Stimulated activated CD8-positive, alpha-beta memory T cell treated with anti-CD3 and anti-CD28 coated beads, Interleukin-7, amount 100 ng/mL, for 1 hour (primary cell): ENCODE measurements at places on chromosomes 3 and 15.

DNA sequence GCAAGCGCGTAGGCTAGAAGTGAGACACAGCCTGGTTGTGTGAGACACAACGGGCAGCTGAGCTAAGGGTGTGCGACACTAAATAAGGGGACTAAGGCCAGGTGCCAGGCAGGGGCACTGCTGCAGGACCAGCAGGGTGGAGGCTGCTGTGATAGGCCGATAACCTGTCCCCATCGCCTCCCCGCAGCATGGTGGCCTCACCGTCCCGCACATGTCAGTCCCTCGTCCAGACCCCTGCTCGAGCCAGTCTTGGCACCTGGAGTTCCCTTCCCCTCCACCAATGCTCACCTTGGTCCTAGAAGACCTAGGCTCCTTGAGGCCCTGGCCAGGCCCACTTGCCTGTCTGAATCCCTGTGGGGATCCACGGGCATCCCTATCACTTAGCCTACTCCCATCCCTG is 96.1 kb downstream of the HMG20A start:
- no peak for DNase-seq

- no peak for DNase-seq
Observed at GRCh38 chr3:153000325-153000724, 161.7 kb upstream of the RAP2B start.

GRCh38 chr3:28575100-28575745 is 226.6 kb upstream of the AZI2 start:
- DNase-seq: no peak

DNA sequence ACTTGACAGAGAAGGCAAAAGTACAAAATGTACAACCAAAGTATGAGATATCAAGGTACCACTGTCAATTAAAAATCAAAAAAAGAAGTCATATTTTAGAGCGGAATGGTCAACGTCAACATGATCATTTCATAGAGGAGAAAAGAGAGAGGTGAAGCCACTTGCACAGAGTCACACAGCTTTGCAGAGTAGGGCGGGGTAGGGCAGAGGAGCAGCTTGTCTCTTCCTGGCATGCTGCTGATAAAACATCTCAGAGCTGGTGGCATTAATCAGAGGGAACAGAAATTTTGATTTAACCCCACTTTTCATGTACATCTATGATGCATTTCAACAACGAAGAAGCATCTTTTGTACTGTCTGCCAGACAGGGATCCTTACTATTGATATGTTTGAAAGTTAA is 5.2 kb upstream of the IGF1R start:
- no peak for DNase-seq

DNA sequence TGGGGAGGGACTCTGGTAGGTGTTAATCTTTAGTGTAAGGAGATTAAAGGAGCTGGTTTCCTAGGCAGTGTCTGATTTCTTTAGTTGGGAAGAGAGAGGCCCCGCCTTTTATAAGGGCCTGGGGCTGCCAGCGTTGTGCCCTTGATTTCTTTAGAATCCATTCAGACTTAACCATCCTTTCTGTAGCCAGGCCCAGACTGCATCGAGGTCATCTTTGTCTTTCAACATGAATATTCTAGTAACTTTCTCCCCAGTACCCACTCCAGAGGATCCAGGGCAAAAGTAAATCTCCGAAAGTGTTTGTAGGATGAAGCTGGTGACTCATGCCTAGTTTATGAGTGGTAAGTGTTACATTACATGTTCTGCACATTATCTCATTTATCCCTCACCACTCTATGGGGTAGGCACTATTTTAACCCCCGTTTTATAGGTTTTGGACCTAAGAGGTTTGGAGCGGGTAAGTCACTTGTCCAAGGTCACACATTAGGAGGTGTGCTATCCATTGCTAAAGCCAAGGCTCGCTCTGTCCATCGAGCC is 11.8 kb upstream of the USP3 start:
- DNase-seq: no peak

GRCh38 chr15:67745073-67746006 is 80.0 kb upstream of the SKOR1 start:
- no peak for DNase-seq

GRCh38 chr15:88505721-88506120 is 38.2 kb downstream of the MRPS11 start:
- no peak for DNase-seq

GRCh38 chr15:40510201-40510600 is 39.4 kb downstream of the CHST14 start:
- no peak for DNase-seq

DNA sequence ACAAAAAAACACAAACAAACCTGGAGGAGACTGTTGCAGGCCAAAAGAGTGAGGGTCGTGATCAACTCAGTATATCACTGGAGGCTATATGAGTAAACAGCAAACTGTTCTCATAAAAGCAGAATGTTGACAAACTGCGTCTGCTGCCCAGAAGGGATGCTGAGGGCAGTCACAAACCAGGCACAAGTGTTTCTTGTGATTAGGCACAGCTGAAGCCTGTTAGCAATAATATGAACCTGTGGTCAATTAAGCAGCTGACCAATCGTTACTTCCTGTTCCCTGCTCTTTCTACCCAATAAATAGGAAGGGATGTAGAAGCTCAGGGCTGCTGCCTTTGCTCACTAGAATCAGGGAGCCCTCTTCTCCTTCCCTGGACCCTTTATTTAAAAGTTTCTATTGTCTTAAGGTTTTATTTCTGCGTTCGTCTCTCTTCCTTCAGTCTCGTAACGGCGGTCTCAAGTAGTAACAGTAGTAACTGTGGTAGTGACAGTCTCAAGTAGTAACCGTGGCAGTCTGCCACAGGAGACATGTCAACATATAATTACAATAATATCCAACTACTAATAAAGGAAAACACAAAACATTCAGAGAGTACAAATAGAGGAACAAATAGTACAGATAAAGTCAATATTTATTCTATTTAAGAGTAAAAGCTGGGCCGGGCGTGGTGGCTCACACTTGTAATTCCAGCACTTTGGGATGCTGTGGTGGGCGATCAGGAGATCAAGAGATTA is 698.4 kb upstream of the CCDC54 start:
- no peak for DNase-seq

GRCh38 chr3:172194702-172195406 is 155.5 kb downstream of the FNDC3B start:
- no peak for DNase-seq

DNA sequence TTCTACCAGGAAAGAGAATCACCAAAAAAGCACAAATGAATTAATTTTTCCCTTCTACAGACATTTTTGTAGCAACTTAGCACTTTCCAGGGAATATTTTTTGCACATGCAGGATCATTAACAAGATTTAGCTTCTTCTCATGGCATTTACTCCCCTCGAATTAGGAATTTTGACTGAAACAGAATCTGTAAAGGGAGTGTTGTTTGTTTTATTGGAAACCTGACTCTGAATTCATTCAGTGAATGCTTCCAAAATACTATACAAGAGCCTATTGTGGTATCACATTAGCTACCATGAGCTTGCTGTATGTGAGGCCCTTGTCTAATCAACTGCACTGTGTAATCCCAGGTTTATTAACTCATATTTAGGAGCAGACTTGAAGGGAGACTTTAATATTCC is 130.4 kb upstream of the ATP10A start:
- DNase-seq: no peak

GRCh38 chr3:118986734-118987133 is 47.9 kb downstream of the IGSF11 start:
- no peak for DNase-seq

DNA sequence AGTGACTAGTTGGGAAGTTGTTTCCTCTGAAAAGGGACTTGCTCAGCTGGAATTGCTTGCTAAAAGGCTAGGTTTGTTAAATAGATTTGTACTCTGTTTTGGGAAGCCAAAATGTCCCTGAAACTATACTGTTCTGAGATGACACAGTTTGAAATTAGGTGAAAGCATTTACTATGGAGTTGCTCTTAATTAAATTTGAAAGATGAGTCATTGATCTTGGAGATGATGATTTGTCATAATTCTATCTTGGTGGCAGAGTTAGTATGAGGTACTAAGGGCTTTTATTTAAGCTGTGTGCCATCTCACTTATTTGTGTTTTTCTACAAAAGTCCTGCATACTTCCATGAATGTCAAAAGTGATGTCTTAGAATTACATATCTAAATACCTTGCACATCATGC is 320.9 kb downstream of the PTPRG start:
- DNase-seq: no peak

- DNase-seq: no peak
Observed at GRCh38 chr3:153052096-153052460, 109.9 kb upstream of the RAP2B start.

DNA sequence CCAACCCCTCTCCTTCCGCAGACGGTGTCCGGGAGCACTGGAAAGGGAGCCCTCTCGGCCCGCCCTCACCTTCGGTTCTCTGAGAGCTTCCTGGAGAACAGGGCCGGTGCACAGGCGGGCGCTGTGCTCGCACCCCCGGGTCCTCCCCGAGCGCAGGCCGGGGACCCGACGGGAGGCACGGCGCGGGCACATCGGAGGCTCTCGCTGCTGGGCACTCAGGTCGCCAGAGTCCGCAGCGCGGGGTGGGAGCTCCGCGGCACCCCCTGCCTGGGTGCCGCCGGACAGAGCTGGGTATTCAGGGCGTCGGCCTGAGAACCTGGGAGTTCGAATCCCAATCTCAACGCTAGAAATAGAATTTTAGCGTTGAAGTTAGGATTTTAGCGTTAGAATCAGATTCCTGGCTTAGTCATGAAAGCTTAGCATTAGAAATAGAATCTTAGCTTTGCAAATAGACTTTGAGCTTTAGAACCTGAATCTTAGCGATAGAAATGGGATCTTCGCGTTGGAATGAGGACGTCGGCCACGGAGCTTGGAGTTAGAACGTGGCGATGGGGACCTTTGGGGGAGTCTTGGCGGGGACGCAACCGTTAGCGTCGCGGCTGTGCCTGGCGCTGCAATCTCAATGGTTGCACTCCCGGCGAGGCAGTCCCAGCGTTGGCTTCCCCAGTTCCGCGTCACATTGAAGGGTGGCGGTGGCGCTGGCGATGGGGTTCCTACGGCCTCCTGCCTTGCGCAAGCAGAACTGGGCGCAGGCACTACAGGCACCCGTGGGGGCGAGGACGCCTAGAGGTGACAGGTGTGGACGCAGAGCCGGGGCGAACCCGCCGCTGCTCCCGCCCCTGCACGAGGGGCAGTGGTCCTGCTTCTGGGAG is 549 bp downstream of the TRH start:
- DNase-seq: no peak

DNA sequence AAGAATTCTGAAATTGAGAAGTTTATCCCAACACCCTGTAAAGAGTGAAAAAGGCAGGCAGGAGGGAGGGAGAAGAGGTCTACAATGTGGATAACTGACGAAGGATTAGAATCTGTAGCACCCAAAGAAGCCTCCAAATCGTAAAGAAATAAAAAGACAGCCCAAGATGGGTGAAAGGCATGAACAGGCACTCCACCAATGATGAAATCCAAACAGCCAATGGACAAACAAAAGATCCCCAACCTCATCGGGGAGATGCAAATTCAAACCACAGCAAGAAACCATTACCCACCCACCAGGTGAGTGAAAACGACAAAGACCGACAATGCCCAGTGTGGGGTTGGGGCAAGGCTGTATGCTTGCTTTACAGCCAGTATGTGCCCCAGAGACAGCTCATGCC is 85.6 kb downstream of the IQSEC1 start:
- DNase-seq: no peak

DNA sequence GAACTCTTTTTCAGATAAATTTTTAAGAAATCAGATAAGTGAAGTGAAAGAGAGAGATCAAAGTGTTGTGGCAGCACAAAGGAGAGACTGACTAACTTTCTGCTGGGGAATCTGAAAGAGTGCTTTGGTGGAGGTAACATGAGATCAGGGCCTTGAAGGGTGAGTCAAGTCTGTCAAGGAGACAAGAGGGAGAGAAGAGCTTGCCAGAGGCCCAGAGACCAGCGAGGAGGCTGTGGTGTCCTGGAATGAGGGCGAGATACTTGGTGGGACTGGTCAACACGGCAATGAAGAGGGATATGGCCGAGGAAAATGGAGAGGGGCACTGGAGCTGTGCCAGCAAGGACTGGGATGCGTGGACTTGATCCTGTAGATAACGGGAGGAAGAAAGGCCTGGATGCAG is 4.6 kb downstream of the TADA3 start:
- DNase-seq: no peak
